ENCODE measurements at places on chromosomes 1 and 21.

DNA sequence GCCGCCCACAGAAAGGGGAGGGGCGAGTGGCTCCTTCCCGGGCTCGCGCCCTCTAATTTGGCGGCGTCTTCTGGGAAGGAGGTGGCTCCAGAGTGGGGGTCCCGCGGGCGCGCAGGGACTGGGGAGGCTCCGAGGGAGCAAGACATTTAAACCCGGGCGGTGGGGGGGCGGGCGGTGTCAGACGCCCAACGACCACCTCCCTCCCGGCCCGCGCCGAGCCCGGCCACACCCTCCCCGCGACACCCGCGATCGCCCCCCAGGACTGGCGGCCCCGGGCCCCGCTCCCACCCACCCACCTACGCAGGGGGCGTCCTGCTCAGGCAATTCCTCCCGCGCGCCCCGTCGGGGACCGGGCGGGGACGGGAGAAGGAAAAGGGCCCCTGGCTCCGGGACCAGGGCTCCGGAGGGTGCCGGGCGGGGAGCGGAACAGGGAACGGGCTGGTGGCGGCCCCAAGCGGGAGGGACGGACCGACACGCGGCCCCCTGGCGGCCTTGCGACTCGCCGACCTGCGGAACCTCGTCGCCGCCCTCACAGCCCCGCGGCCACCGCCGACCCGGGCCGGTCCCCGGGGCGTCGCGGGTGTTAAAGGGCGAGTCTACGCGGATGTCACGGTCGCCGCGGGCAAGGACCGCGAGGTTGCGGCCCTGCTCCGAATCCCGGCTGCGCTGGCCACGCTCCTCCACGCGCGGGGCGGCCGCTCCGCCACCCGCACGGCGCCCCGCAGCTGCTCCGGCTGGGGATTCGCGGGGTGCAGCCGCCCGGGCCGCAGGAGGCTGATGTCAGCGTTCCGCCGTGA, 94.0 kb upstream of the FMN2 start:
- DNase-seq: no peak

DNA sequence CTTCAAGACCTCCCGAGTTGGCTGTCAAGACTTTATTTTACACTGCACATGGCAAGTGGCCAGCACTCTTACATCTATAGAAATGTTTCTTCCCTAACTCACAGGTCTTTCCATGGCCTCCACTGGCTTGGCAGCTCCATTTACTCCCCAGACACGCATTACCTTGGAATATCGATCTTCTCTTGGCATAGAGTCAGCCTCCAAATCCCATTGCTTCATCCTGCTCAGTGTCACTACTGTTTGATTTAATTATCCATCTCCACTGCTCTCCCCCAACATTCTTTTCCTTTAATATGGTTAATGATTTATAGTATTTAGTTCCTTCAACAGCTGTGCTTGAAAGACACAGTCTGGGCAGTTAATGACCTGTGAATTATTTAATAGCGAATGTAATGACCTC, 241.2 kb upstream of the MAP1LC3C start:
- DNase-seq: no peak

- no peak for DNase-seq
Observed at GRCh38 chr1:221286399-221286798, 407.2 kb downstream of the HLX start.

DNA sequence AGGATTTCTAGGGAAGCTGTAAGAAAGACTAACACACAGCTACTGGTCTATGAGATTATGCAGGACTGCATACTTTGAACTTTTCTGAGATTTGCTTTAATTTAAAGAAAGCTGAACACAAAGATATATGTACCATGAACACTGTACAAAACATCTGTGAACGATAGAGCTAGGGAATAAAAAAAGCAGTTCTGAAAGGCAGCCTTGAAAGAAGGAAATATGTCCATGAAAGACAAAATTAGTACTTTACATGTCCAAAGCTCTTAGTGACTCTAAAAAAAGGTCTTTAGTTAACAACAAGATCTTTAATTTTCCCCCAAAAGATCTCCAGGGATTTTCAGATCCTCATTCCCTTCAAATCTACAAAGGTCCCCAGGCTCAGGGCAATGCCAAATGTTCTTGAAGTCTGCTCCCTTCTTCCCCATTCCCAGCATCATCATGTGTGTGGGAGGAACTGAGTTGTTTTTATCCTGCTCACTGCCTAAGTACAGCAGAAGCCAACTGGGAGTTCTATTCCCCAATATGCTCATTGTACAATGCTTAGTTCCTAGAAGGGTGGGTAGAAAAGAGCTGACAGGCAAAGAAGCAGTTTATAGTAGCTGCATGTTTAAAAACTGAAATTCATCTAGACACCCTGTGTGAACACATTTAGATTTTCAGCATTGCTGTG, 60.1 kb upstream of the PTCH2 start:
- no peak for DNase-seq
